ENCODE measurements at places on chromosomes 2 and 18.

DNA sequence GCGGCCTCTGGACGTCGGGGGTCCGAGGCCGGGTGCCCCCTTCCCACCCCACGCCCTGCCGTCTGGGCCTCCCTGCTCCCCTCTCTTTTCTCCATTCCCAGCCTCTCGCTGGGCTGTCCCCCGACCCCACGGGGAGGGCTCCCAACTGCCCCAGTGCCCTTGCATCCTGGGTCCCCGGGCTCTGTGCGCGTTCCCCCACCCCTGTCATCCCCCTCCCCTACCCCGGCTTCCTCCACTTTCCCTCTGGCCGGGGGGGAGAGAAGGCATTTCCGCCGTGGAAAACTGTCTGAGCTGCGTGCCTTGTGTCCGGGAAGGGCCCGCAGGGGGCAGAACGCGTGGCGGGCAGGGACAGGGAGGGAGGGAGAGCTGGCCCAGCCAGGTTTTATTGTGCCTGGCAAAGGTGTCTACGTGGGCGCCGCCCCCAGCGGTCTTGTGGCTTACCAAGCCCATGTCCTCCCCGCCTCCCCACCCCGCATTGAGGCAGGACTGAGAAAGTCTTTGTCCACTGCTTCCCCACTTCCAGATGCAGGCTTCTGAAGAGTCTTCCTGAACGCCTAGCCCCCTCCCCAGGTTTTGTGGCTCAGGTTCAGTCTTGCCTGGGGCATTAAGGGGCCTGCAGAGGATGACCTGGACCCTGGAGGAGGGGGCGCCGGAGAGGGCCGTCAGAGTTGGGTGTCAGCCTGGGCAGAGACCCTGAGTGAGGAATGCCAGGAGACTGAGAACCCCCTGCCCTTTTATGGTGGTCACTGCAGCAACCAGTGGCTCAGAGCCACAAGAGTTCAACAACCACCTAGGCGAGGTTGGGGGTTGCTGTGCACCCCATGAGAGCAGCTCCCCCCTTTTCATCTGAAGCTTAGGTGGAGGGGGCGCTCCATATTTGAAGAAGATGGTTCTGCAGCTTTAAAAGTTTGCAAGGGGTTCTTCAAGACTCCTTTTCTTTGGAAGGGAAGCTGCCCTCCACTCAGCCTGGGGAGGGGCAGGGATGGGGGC is 1.3 kb downstream of the ITM2C start:
- DNase-seq, result no peak

- no peak for DNase-seq
Measured at GRCh38 chr2:233290051-233290845, 17.4 kb upstream of the SAG start.

DNA sequence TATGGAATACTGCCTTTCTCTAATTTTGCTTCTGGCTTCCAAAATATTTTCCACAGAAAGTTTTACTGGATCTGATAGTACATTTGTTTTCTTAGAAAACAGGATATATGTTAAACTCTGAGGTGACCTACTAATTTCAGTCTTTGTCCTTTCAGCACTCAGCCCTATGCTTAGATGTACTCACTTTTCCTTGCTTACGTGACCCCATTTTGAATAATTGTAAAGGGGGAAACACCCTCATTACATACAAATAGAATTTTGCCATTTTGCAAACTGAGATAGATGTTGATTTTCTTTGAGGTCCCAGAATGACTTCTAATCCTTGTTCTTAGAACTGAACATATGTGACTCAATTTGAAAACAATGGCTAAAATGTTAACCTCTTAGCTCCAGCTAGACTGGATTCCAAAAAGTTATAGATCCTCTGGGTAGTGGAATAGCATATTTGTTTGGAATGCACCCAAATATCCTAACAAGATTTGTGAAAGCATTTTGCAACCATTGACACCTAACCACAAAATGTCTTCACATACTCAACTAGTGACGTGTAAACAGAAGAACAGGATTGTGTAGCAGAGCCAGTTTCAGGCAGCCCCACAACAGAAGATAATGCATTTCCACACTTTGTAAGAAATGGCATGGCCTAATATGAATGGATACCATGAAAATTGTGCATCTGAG is 44.8 kb upstream of the EHBP1 start:
- no peak for DNase-seq

DNA sequence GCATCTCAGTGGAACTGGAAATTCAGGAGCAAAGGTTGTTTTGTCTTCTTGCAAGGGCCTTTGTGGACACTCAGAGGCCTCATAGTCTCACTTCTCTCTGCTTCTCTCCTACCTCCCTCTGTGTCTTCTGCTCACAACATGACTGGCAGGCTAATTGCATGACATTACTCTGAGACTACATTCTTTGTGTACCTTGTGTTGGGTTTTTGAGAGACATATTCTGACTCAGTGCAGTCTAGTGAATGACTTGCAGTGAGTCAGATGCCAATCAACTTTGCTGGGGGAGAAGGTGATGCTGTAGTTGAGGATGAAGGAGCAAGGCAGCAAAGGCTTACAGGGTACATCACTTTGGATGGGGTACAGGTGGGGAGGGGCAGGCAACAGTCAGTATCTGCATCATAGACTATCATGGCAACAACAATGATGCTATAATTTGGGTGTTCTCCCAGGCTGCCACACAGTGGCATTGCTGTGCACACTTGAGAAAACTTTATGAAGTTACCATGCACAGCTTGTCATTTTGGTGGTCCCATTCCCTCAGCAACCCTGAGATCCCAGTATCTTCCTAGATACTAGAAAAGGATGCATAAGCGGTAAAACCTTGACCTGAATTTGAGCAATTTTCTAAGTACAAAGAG is 69.3 kb upstream of the SLC16A14 start:
- DNase-seq, result no peak

DNA sequence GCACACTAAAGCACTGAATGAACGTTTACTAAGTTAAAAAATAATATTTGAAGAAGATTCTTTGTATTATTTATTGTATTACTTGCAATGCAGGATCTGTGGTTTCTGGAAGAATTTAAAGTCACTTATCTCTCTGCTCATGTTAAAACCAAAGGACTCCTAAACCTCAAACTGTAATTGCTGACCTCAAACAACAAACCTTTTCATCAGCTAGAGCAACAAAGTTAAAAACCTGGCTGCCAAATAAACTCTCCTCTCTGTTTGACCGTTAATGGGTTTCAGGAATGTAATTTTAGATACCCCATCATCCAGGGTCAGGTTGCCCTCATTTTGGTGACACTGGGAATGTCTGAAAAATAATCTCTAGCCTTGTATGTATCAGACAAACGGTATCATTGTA is 239.1 kb downstream of the TGIF1 start:
- no peak for DNase-seq

GRCh38 chr2:39523308-39524044 is 86.4 kb upstream of the MAP4K3 start:
- no peak for DNase-seq

- DNase-seq, result no peak
Measured at GRCh38 chr2:176872406-176872805, 340.2 kb upstream of the HNRNPA3 start.

- DNase-seq, result no peak
Measured at GRCh38 chr2:166651991-166652390, 157.9 kb upstream of the SCN7A start.

DNA sequence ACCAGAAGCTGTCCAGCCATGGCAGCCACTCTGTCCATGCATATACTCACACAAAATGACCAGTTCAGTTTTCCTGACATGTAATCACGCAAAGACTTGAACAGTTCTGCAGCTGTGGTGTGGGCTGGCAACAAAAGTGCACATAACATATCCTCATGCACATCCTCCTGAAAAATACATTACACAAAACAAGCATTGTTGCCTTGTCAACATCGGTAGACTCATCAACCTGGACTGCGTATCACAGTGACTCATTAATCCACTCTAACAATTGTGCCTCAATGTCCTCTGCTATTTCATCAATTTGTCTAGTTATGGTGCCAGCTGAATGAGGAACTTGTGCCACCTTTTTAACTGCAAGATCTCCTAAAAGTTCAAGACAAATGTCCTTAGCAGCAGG is 19.5 kb downstream of the RBKS start:
- no peak for DNase-seq

Data from GM12892 (cell line).